ENCODE measurements at places on chromosomes 7 and 10.

- no peak for DNase-seq
Measured at GRCh38 chr7:121180436-121181063, 148.2 kb upstream of the WNT16 start.

GRCh38 chr10:6337382-6337781 lies 134.7 kb downstream of the PFKFB3 start:
- no peak for DNase-seq

- no peak for DNase-seq
Measured at GRCh38 chr10:23191764-23192711, at the start of gene PTF1A. Gene PTF1A (plus strand): TSS chr10:23192312. CDS start chr10:23192531, 219 bp downstream.

DNA sequence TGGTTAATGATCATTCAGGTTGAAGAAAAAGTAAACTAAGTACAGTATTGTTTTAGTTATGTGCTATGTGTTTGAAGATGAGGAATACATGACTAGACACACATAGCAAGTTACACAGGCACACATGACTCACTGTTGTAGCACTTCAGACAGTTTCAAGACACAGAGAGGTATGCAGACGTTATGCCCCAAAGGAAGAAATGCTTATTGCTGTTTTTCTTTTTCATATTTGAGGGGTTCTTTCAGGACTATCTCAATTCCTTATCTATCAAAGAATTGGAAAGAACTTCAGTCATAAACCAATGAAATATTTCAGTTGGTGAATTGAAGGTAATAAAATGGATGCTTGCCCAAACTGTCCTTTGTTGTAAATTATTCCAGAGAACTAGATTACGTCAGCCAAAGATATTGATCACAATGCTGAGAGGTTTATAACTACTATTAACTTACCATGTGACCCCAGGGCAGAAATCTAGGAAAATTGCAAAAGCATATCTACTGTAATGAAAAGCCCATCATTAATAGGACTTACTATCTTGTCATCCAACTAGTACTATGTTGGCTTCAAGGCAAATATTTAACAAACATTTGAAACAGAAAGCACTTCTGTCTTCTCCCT lies 61.2 kb upstream of the CAPZA2 start:
- peak; percentile 83 for DNase-seq

GRCh38 chr7:101116898-101117297 lies 10.0 kb upstream of the SERPINE1 start:
- no peak for DNase-seq

- no peak for DNase-seq
Measured at GRCh38 chr7:139071680-139072079, 35.8 kb upstream of the ZC3HAV1L start.

- peak; percentile 3 for DNase-seq
Measured at GRCh38 chr7:134394056-134394455, 64.8 kb downstream of the AKR1B1 start.

GRCh38 chr10:91313796-91314485 lies 93.5 kb downstream of the PCGF5 start:
- peak; percentile 65 for DNase-seq

DNA sequence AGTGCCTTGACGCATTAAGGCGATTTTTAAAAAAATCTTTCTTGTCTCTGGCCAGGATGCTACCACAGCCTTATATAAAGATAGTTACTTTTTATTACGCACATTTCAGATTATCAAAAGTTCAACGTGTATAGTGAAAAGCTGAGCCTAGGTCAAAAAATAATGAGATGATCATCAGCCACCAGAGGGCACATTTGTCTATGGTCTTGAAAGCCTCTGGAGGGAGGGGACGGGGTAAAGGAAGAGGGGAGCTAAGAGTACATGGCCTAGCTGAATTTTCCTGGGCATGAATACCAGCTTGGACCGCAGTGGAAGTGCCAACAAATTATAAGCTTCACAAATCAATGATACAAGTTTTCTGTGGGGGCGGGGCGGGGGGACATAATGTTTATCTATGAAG lies 285.9 kb upstream of the SMIM30 start:
- DNase-seq: no peak

DNA sequence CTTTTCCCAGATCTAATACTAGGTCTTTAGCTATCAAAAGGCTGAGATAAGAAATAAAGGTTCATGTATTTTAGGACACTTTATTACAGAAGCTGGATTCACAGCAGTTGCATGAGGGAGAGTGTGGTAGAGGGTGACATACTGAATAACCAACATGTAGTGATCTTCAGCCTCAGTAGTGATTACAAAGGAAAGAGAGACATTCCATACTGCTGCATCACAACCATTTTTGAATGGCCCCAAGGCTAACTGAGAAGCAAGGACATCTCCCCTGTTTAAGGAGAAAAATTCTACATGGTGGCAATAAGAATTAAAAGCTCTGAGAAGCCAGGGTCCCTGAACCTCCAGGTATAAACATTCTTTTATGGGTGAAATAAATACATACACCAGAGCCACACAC lies 35.3 kb downstream of the COG5 start:
- DNase-seq: peak; percentile 54

DNA sequence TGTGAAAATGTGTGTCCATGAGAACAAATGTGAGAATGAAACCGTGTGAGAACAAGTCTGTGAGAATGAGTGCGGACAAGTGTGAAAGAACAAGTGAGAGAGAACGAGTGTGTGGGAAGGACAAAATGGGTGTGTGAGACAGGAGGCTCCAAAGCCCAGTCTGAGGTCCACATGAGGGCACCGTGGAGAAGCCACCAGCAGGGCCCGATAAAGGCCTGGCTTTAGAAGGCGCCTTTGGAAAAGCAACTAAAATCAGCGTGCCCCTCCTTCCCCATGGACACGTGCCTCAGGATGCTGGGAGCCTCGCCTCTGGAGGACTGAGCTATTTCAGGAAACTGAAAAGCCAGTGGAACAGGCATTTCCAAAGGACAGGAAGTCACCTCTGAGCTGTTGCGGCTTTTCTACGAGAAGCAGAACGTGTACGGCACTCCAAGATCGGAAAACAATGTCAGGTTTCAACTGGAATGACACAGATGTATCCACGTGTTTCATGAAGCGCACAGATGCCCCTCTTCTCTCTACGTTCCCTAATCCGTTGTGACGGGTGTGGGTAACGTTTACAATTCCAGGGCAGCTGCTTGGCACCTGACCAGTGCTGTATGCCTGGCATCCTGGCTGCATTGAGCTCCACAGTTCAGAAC lies 46.4 kb downstream of the ESYT2 start:
- DNase-seq: peak; percentile 33

- DNase-seq: peak; percentile 78
Measured at GRCh38 chr7:44104860-44105771, 971 bp downstream of the AEBP1 start.

DNA sequence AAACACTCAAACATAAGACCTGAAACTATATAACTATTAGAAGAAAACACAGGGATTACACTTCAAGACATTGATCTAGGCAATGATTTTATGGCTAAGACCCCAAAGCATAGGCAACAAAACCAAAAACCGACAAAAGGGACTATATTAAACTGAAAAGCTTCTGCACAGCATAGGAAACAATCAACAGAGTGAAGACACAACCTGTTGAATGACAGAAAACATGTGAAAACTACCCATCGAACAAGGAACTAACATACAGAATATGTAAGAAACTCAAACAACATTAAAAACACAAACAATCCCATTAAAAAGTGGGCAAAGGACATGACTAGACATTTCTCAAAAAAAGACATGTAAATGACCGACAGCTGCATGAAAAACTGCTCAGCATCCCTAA lies 109.0 kb downstream of the ALOX5 start:
- DNase-seq: no peak

DNA sequence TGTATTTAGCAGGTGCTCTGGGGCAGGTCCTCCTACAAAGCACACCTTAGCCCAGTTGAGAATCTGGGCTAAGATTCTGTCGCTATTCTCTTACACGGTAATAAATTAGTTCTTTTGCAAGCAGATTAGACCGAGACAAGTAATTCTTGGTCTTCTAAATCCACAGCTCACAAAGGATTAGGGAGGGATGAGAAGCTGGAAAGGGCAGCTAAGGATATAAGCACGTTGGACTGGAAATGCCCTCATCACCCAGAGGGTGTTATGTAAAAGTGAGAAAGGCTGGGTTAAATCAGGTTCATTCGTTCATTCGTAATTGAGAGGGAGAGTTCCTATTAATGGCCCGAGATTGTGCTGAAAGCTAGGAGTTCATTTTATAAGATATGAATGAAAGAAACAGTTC lies 41.8 kb downstream of the PFKFB3 start:
- no peak for DNase-seq

DNA sequence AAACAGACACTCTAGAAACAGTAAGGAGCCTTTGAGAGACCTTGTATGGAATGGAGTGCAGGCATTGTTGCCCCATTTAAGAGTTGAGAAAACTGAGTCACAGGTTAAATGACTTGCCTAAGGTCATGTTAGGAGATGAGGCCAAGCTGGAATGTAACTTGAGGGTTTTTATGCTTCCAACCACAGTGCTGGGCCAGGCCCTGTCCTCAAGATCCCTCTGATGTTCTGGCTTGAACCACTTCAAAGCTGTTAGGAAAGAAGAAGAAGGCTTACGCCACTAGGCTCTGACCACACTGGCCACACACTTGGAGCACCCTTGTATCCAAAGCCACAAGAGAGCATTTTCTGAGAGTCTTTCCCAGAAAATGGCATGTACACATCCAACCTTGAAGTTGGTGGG lies 42.7 kb downstream of the PLAU start:
- peak; percentile 66 for DNase-seq

GRCh38 chr10:132942101-132943057 lies at the start of gene CFAP46:
Gene CFAP46 (minus strand): TSS chr10:132942570. CDS start chr10:132942484, 86 bp downstream.
- DNase-seq: peak; percentile 66

DNA sequence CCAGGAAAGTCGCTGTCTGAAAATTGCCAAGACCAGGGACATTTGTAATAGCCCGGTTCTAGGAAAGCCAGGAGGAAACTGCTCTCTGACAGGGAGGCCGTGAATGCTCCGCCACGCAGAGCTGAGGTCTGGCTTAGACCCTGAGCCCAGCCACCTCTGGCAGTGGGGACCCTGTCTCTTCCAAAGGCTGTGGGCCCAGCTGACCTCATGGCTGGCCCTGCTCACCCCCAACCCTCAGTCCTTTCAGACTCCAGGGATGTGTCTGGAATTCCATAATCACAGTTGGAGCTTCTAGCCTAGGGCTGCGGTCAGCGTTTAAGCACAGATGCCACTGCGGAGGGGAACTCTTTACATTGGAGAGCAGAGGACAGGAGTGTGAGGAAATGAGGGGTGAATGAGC lies 6.6 kb upstream of the VIPR2 start:
- no peak for DNase-seq

- DNase-seq: peak; percentile 8
Measured at GRCh38 chr10:101609481-101609880, 21.4 kb downstream of the DPCD start.

DNA sequence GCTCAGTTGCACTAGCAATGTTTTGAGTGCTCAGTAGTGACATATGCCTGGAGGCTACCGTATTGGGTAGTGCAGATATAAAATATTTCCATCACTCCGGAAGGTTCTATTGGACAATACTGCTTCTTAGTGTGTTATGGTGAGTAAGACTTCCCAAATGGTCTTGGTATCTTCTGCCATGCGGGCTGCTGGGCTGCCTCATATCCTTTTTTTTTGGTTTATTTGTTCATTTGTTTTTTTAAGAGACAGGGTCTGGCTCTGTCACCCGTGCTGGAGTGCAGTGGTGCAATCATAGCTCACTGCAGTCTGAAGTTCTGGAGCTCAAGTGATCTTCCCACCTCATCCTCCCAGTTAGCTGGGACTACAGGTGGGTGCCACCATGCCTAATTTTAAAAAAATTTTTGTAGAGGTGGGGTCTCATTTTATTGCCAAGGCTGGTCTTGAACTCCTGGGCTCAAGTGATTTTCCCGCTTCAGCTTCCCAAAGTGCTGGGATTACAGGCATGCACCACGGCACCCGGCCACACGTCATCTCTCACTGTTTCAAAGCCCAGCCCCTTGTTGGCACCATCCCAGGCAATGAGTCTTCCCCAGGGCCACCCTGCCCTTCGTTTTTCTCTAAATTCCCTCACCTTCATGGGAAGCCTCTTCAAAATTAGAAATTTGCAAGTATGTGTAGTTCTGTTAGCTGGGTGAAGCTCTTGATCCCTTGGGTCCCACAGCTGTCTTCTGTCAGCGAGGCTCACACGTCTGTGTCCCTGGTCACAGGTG lies 111.0 kb upstream of the KLF14 start:
- DNase-seq: peak; percentile 74

DNA sequence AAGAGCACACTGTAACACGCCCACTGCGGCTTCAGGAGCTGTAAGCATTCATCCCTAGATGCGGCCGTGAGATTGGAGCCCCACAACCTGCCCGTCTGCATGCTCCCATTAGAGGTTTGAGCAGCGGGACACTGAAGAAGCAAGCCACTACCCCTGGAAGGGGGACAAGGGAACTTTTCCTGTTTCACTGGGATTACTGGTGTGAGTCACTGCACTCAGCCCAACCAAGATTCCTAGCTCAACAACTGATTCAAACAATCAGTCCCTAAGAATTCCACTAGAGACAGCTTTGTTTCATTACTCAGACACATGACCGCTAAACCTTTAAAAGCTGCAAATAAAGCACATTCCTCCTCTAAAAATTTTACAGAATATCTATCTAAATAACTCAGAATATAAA lies 69.8 kb downstream of the ORC5 start:
- DNase-seq: peak; percentile 64

DNA sequence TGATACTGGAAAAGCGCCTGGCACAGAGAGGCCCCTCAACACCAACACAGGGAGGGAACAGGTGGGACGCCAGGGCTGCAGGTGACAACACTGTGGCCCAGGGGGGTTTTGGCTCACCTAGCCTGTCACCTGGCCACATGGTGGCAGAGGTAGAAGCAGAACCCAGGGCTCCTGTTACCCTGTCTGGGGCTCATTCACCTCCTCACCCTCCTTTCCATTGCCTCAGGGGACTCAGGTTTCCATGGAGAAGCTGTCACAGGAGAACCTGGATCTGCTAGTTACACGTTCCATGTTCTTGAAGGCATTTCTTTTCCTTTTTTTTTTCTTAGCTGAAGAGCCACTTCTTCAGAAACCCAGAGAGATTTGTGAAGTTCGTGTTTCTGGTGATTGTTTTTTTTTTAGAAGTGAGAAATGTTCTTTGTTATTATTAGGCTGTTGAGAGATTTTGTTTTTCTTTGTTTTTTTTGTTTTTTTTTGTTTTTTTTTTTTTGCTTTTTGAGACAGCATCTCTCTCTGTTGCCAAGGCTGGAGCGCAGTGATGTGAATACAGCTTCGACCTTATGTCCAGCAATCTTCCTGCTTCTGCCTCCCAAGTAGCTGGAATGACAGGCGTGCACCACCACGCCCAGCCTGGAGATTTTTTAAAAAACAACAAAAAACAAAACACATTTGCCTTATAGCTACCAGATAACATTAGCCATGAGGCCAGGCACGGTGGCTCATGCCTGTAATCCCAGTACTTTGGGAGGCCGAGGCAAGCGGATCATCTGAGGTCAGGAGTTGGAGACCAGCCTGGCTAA lies 16.0 kb downstream of the DENND2A start:
- DNase-seq: no peak

GRCh38 chr10:132148261-132149251 lies 38.2 kb upstream of the DPYSL4 start:
- no peak for DNase-seq

- peak; percentile 29 for DNase-seq
Measured at GRCh38 chr10:89845541-89846280, 144.3 kb downstream of the KIF20B start.

DNA sequence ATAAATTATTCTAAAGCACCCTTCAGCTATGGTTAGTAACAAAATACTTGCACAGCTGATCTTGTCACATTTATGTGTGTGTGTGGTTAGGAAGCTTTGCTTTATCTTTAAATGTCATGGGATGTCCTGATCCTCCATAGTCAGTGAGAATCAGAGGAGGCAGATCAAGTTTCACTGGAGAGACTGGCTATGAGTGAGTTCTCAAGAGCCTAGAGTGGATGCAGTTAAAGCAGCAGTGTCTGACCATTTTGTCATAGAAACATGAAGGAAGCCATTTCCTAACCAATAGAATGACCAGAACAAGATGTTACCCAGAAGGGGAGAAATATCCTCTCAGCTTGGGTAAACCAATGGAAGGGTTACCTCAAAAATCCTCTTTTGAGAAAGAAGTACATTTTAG lies 207.2 kb upstream of the DKK1 start:
- no peak for DNase-seq
